ENCODE measurements at places on chromosomes 2 and 18. TPM values are rescaled to one million over a fixed set of nuclear protein-coding genes. Genes with fewer than 3 reads are reported as not detected.

SP140 gene
- 60.8 TPM for total RNA-seq

ZNF514 gene
- total RNA-seq, result 6.3 TPM

CAPN13 gene
- total RNA-seq, result not detected

CFAP221 gene
- not detected for total RNA-seq

NEUROD1 gene
- not detected for total RNA-seq

ANKRD36C gene
- 67.1 TPM for total RNA-seq

UGT1A10 gene
- total RNA-seq, result not detected

ZNF804A gene
- not detected for total RNA-seq

CRIM1 gene
- 15.5 TPM for total RNA-seq

CDK5R2 gene
- total RNA-seq, result not detected

ESPNL gene
- 0.39 TPM for total RNA-seq

LIMS3 gene
- 0.65 TPM for total RNA-seq

HMSD gene
- total RNA-seq, result 24.2 TPM

FKBP1B gene
- 1.2 TPM for total RNA-seq

SCYGR4 gene
- total RNA-seq, result not detected

HRH4 gene
- 2.2 TPM for total RNA-seq

APLF gene
- 3.5 TPM for total RNA-seq

CASP10 gene
- 10.8 TPM for total RNA-seq

PLCL1 gene
- total RNA-seq, result 0.87 TPM

VAMP5 gene
- 36.8 TPM for total RNA-seq

ANKRD30B gene
- total RNA-seq, result not detected

SULT1C4 gene
- total RNA-seq, result not detected

RMC1 gene
- 55.0 TPM for total RNA-seq

DSG3 gene
- total RNA-seq, result not detected

SERPINB2 gene
- not detected for total RNA-seq

TPO gene
- total RNA-seq, result 0.08 TPM

PLEK gene
- 2.7 TPM for total RNA-seq

FEV gene
- total RNA-seq, result not detected

SPP2 gene
- not detected for total RNA-seq

ABHD1 gene
- total RNA-seq, result 0.17 TPM

STAT4 gene
- total RNA-seq, result 51.7 TPM

Measured in activated T-helper 17 cell treated with anti-CD3 and anti-CD28 coated beads, Interleukin-2, amount 50 U/mL, for 72 hours (primary cell).